ENCODE measurements at places on chromosomes 2 and 18. TPM values are rescaled to one million over a fixed set of nuclear protein-coding genes. Genes with fewer than 3 reads are reported as not detected.

The SERTAD2 gene
- total RNA-seq, result 15.6 TPM

DNA sequence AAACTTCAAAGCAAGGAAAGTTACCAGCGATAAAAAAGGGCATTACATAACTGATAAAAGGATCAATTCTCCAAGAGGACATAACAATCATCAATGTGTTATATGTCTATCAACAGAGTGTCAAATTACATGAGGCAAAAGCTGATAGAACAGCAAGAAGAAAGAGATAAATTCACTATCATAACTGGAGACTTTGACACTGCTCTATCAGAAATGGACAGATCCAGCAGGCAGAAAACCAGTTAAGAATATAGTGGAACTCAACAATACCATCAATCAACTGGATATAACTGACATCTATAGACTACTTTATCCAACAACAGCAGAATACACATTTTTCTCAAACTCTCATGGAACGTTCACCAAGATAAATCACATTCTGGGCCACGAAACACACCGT lies 65.0 kb downstream of the ROCK2 start:
- DNase-seq, result no peak

- no peak for DNase-seq
Measured at GRCh38 chr2:2183717-2184116, 147.4 kb downstream of the MYT1L start.

DNA sequence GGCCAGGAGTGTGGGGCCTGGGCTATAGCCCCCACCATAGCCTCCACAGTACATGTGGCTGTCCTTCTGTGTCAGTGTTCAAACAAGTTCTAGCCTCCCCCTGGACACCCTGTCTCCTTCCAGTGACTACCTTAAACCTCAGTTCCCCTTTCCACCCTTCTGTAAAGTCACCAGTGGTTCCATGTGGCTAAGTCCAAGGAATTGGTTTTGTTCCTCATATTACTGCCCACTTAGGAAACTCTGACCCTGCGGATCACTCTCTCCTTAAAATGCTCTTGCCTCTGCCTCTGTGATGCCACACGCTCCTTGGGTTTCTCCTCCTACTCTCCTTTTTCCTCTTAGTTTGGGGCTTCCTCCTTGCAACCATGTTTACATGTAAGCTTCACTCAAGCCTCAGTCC lies 27.8 kb upstream of the REL start:
- no peak for DNase-seq

The SLC4A5 gene
- 0.18 TPM for total RNA-seq

DNA sequence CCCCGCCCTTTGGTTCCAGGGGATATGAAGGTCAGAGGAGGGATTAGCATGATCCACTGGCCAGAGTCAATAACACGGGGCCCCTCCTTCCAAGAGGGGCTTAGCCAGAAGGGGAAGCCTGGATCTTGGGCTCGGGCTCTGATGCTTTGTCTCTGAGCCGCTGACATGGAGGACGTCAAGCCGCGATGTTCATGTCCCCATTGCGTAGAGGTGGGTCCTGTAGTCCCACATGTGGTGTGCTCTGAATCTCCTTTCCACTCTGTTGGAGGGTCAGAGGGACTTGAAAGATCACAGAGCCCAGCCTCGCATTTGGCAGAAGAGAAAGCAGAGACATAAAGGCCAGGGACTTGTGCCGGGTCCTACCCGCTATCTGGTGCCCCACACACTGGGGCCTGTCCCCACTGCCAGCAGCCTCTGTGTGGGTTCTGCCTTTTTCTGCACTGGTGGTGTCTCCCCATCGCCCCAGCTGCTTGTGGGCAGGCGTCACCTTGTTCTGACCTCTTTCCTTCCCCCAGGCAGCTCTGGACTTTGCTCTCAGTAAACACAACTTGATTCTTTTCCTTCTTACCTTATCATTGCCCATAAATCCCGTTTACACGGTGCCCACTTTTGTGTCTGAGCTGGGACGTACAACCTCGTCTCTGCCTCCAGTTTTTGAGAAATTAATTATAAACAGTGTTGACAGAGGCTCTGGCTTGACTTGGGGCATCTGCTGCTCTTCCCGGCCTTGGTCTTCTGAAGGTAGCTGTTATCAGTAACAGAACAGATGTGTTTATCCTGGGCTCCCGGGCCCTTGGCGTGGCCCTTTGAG lies 48.8 kb downstream of the SH3BP4 start:
- no peak for DNase-seq

The SCYGR2 gene
- total RNA-seq, result not detected

DNA sequence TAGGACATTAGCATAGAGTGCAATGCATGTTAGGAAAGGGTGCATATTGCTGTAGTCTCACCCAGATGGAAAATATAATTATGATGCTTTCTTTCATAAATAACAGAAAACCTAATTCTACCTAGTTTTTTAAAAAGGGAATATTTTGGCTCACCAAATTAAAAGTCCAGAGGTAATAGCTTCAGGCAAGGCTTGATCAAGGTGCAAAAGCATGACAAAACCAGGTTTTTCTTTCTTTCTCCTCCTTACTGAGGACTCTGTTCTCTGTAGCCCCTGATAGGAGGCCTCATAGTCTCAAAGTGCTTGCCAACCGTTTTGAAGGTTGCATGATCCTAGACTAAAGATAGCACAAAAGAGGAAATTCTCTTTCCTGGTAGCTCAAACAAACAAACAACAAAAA lies 349.9 kb downstream of the CTNNA2 start:
- DNase-seq, result no peak

GRCh38 chr2:551621-552020 lies 125.6 kb downstream of the TMEM18 start:
- no peak for DNase-seq

The LTBP1 gene
- total RNA-seq, result 63.4 TPM

GRCh38 chr2:220949466-220949865 lies 622.6 kb downstream of the EPHA4 start:
- no peak for DNase-seq

GRCh38 chr2:79935771-79936657 lies 368.5 kb downstream of the LRRTM1 start:
- no peak for DNase-seq

DNA sequence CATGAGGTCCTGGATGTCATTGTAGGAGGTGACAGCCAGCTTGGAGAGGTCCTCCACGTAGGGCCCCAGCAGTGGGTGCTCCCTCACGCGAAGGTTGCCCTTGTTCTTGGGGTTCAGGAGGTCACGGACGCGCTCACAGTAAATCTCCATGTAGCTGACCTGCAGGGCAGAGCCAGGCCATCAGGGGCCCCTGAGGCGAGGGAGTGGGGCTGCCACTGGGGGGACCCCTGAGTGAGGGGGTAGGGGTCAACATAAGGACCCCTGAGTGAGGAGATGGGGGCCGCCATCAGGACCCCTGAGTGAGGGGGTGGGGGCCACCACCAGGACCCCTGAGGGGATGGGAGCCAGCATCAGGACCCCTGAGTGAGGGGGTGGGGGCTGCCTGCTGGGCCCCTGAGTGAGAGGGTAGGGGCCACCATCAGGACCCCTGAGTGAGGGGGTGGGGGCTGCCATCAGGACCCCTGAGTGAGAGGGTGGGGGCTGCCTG lies 33.6 kb downstream of the KIF1A start:
- DNase-seq, result no peak

The TSPYL6 gene
- 0.06 TPM for total RNA-seq

- DNase-seq, result no peak
Measured at GRCh38 chr2:238489431-238489830, 62.7 kb downstream of the ASB1 start.

The VSNL1 gene
- total RNA-seq, result not detected

GRCh38 chr2:131146231-131146630 lies 41.1 kb downstream of the PLEKHB2 start:
- no peak for DNase-seq

The TPO gene
- not detected for total RNA-seq

GRCh38 chr2:128458505-128458904 lies 139.8 kb upstream of the HS6ST1 start:
- DNase-seq, result no peak

DNA sequence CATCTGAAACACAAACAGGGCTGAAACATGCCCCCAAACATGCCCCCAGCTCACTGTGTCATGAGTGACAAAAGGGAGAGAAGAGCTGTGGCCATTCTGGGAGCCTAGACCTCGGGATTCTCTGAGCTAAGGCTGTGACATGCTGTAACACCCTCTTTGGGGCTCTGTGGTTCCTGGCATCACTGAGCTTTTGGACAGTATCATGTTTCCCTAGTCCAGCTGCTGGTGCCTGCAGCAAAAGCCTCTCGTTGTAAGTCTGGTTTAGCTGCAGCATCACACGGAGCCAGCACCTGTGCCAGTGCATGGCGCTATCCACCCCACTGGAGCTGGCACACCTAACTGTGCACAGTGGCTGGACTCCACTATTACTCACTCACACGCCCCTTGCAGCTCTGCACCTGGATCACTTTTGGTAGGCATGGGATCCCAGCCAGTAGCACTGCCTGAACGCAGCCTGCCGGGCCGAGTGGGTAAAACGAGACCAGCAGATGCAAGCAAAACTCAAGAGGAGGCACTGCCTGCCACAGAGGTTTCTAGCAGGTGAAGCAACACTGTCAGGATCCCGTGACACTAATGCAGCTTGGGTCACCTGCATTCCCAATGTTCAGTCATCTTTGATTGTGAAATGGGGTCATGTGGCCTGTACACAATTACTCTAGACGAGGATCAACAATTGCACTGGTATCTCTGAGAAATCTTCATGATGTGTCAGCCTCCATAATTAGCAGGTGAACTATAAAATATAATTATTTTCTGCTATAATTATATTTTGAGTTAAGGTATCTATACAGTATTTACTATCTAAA lies 547.2 kb downstream of the ZNF804A start:
- no peak for DNase-seq

The CCDC102B gene
- total RNA-seq, result 8.2 TPM

DNA sequence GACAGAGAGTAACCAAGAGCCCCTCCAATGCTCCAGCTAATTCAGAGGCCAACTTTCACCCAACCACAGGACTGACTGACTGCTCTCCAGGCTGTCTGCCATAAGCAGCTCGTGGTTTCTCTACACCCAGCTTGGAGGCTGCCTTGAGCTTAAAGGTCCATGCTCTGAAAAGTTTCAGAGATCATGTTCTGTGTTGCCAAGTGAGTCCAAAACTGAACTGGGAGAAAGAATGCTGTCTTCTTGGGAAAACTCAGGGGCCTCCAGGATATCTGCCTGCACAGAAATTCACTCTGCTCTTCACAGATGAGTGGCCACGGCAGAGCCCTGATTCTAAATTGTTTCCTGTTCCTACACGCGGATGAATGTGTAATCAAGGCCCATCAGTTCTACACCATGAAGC lies 51.1 kb downstream of the LPIN2 start:
- no peak for DNase-seq

- no peak for DNase-seq
Measured at GRCh38 chr2:43563679-43564078, 32.2 kb downstream of the THADA start.

- no peak for DNase-seq
Measured at GRCh38 chr2:190378880-190379237, 29.3 kb upstream of the MFSD6 start.

The SPHKAP gene
- total RNA-seq, result not detected

DNA sequence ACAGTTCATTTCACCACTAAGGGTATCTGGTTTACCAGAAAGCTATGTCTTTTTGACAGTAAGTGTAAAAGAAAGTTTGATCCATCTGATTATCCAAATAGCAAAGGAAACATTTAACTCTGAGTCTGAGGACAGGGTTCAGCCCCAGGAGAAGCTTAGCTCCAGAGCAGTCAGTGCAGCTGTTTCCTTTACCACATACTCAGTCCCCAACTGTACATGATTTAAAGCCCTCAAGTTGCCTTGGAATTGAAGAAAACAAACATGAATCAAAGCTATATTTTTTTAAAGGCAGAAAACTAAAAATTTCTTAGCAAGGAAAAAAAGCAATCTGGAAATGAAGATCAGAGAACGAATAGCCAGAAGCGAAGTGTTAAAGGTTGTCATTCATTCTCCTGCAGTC lies 746.0 kb downstream of the METTL4 start:
- no peak for DNase-seq

The MPHOSPH10 gene
- 17.9 TPM for total RNA-seq

The VAPA gene
- total RNA-seq, result 156 TPM

The SCN7A gene
- total RNA-seq, result not detected

The GCG gene
- not detected for total RNA-seq

GRCh38 chr18:55252901-55253300 lies 293.6 kb upstream of the CCDC68 start:
- DNase-seq, result no peak

- DNase-seq, result peak; percentile 94
Measured at GRCh38 chr18:70421471-70422390, 132.9 kb downstream of the SOCS6 start.

DNA sequence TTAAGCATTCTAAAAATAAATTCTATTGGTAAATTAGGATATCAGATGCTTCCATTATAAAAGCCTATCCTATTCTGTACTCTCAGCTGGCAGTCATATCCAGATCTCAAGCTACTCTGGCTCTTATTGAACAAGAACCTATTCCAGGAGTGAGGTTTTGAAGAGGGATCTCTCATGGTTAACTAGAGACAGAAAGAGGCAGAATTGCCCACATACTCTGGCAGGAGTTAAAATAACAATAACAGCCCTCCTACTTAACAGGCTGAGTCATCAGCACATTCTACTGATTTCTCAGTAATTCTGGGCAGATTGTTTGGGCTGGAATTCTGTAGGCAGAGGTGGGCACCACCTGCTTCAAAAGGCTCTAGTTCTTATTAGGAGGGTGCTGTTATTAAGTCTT lies 142.0 kb upstream of the UNC80 start:
- no peak for DNase-seq

DNA sequence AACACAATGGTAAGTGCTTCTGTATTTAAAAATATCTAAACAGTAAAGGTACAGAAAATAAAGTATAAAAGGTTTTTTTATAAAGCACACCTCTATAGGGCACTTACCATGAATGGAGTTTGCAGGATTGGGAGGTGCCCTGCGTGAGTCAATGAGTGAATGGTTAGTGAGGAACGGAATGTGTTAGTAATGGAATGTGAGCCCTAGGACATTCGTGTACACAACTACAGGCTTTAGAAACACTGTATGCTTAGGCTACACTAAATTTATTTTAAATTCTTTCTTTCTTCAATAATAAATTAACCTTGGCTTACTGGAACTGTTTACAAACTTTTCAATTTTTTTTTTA lies 337.9 kb upstream of the SLC39A10 start:
- no peak for DNase-seq

The GBX2 gene
- 5.3 TPM for total RNA-seq

DNA sequence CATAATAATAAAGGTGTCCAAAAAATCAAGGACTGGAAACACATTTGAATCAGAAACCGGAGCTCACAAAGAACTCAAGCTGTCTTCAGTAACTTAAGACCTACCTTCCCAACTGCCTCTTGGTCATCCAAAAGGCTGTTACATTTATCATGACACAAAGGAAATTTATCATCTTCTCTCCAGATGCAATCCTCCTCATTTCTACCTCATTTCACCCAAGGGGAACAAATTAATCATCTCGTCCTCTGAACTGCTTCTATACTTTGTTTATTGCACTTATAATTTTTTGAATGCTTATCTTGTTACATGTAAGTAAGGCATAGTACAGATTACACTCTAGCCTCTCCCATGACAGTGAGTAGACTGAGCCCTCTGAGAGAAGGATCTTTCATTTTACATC lies 105.1 kb upstream of the RGPD4 start:
- DNase-seq, result no peak

DNA sequence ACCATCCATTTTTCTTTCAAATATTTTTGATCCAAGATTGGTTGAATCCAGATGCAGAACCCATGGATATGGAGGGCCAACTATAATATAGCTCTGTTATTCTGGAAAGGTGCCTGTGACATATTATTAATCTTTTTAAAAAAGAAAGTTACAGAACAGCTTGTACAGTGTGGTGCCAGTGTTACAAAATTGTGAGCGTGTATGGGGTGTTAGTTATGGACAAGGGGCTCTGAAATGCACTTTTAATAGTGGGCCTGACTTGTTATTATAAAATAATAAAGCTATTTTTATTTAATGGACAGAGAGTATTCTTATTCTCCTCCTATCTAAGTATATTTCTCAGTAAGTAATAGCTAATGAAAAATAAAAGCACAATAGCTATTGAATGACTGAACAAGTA lies 111.2 kb downstream of the FARSB start:
- DNase-seq, result no peak
